ENCODE measurements at places on chromosomes 16 and 17.

DNA sequence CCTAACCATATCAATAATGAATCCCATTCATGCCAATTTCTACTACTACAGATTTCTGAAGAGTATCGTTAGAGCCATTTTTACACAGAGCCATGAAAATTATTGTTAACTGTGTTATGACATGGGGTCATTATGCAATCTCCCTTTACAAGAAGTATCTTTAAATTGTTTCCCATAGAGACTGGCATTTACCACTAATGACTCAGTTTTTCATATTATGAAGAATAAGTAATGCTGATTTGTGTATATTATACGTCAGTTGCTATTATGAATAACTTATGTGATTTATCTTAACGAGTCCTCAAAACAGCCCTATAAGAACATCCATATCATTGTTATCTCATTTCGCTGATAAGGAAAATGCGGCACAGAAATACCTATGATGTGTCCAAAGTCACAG lies 173.8 kb downstream of the KCNJ2 start:
- no peak for DNase-seq

- no peak for DNase-seq
Observed at GRCh38 chr17:19508577-19508867, 25.1 kb upstream of the SLC47A1 start.

DNA sequence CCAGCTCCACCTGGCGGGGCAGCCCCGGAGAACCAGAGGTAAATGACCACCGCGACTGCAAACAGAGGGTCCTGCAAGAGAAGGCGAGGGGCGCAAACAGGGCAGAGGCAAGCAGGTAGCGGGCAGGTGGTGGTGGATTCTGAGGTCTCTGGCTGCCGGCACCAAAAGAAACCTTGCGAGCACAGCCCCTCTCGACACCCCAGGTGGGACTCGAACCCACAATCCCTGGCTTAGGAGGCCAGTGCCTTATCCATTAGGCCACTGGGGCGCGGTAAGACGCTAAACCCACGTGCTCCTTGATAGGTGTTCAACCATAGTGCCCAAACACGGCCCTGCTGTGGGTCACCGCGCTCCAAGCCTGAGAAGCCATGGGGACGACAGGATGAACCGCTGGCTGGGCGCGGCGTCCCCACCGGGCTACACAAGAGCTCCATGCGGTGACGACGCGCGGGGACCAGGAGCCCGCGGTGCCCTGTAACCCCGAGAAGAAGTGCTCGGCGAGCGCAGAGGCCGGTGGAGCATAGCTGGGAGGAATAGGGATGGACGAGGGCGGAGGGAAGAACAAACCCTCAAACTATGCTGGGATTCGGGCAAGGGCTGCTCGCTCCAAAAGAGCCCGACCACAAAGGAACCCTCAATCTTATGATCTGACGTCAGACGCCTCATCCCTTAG lies 12.4 kb downstream of the ATP5PD start:
- peak; percentile 89 for DNase-seq

GRCh38 chr17:28550858-28551257 lies 1.6 kb downstream of the UNC119 start:
- DNase-seq, result no peak

DNA sequence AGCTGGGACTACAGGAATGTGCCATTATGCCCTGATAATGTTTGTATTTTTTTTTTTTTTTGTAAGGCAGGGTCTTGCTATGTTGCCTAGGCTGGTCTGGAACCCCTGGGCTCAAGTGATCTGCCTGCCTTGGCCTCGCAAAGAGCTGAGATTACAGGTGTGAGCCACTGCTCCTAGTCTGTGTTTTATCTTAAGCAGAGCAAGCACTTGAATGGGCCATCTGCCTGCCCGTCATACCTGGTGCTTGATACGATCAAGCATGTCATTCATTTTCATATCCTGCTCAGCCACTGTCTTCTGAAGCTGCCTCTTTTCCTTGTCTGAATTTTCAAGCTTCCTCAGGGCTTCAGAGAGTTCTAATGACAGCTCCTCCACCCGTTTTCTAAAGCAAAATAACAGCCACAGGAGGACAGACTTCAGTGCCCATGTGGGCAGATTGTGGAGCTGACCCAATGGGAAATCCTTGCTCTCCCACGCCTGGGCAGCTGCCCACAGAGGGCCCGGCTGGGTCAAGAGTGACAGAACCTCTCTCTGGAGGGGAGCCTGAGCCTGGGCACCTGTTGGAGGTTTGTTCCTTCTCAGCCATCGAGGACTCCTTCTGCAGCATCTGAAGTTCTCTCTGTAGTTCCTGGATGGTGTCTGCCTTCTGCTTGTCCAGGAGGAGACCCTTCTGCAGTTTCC lies 36.5 kb downstream of the DHX38 start:
- DNase-seq, result no peak

- no peak for DNase-seq
Observed at GRCh38 chr17:44661835-44662234, 5.6 kb downstream of the MEIOC start.

DNA sequence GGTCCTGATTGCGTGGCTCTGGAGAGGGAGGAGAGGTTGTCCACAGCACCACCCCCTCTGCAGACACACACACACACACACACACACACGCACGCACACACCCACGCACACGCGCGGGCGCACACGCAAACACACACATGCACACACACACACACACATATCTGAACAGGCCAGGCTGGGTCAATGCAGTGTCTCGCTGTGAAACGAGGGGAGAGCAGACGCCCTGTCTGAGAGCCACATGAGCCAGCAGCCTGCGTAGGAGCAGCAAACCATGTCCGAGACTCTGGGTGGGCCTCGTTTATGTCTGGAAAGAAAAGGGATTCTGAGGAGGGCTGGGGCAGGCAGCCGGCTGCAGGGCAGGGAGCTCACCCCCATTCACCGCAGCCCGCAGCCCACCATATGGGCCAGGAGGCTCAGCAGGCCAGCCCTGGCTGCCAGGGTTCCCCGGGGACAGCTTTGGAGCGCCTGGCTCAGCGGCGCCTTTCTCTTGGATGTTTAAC lies 93.3 kb upstream of the TNRC6C start:
- no peak for DNase-seq

GRCh38 chr17:37182786-37183465 lies 192.9 kb upstream of the C17orf78 start:
- DNase-seq, result no peak

DNA sequence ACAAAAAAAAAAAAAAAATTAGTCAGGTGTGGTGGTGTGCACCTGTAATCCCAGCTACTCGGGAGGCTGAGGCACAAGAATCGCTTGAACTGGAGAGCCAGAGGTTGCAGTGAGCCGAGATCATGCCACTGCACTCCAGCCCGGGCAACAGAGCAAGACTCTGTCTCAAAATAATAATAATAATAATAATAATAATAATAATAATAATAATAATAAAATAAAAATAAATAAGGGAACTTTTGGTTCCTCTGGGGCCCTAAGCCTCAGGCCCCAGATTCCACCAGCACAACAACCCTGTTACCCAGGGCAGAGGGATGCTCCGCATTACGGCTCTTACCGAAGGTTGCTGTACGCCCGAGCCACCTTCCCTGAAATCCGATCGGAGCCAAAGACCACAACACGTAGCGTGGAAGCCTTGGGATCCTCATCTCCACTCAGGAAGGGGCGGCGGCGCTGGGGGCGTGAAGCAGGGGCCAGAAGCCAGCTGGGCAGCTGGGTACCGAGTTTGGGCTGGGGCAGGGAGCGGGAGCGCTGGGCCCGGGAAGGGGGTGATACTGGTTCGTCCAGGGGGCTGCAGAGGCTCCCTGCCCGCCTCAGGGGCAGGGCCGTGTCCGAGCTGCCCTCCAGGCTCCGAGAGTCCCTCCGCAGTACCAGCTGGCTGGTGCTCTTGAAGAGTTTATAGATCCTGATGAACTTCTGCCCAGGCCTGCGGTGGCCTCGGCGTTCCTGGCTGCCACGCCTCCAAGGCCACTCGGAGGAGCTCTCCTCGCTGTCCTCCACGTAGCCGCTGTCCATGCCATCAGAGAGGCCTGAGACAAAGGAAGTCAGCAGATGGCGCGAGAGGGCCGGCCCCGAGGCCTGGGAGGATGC lies 20.6 kb upstream of the PIK3R6 start:
- no peak for DNase-seq

- no peak for DNase-seq
Observed at GRCh38 chr17:32484041-32484461, 2.7 kb upstream of the CDK5R1 start.

DNA sequence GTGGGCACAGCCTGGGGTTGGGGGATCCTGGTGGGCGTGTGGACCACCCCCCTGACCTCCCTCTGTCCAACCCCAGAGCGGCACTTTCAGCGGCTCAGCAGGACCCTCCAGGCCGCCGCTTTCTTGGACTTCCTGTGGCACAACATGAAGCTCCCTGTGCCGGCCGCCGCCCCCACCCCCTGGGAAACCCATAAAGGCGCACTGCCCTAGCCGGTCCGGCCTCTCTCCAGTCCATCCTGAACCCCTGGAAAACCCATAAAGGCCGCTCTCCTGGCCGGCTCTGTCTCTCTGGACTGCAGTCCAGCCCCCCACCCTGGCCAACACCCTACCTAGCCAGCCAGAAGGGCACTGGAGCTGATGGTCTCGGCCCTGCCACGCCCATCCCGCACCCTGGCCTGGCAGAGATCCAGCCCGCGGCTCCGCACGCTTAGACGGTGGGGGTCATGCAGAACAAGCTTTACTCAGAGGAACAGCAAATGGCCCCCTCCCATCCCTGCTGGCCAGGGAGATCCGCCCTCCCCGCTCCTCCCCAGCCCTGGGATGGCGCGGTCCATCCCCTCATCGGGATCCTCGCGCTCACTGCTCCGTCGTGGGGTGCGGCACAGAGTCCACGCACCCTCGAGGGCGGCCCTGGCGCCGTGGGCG lies 2.7 kb downstream of the NOXO1 start:
- DNase-seq, result no peak

DNA sequence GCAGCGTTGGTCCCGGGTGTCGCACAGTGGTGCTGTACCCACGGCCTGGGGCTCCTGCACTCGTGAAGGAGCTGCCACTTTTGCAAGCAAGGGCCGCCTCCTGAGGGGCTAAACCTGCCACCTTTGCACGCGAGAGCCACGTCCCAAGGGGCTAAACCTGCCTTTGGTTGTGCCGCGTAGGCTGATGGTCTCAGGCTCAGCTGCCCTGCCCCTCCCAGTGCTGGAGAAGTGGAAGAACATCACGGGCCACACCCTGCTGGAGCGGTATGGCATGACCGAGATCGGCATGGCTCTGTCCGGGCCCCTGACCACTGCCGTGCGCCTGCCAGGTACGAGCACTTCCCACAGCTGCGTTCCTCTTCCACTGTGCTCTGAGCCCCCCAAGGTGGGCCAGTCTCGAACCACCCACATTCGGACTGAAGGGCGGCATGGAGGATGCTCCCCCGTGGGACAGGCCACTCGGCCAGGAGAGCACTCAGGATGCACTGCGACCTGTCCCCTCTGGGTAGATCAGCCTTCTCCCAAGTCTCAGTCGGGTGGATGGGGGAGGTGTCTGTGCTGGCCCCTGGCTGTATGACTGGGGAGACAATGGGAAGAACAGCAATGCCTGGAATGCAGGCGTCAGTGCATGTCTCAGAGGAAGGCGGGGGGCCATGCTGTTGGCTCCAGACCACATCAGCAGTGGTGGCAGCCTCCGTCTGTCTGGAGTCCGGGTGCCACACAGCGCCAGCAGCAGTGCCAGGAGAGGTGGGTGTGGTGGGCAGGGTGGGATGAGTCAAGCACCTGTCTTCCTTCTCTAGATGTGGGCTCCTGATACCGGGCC lies 20.7 kb downstream of the ACSF3 start:
- peak; percentile 45 for DNase-seq

DNA sequence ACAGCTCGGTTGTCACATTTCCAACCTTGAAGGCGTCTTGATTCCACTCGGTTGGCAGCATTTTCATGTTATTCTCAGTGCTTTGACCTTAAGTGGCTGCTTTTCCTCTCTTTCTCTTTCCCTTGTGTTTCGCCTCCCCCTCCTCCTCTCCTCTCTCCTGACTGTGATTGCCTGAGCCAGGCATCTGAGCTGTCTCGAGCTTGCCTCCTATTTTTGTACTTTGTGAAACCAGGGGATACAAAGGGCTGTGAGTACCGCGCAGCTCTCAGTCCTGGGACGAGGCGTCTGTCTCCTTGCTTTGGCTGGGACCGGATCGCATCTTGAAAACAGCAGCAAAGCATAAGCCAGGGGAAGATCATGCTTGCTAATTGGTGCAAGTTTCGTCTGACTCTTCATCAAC lies 48.8 kb upstream of the SDK2 start:
- DNase-seq, result no peak

DNA sequence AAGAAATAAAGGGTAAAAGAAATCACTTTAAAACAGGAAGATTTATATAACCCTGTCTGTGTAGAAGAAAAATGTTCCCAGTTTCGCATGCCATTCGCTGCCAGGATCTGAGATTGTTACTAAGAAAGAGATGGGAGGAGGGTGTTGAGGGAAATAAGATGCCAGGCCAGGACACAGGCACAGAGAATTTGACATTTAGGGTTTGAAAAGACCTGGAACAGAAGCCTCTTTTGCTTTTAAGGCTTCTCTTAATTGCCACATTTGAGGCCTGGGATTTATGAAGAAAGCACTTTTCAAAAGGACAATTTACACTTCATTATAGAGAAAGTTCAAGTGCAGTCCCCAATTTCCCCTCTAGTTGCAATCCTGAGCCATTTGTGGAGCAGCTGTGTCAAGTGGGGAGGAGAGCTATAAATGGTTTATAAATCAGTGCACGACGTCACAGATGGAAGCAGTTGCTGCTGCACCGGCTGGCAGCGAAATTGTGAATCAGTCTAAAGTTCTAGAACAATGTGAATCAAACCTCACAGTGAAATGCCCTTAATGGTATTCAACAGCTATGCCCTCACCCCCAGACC lies 26.5 kb upstream of the C16orf87 start:
- no peak for DNase-seq

GRCh38 chr17:292016-292415 lies 60.6 kb downstream of the RPH3AL start:
- no peak for DNase-seq

DNA sequence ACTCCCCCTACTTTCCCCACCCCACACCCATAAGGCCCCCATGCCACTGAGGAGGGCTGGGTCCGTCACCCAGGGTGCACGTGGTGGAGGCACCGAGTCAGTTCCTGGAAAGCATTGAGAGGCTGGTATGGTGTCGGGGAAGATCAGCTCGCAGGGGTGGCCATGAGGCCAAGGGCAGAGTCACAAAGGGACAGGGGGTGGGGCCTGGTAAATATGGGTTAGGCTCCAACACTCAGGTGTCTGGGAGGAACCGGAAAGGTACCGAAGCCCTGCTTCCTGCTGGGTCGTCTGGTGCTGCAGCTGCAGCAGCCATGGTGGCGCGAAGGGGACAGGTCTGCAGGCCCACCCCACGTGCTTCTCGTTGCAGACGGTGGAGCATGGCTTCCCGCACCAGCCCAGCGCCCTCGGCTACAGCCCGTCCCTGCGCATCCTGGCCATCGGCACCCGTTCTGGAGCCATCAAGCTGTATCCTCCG lies 30.2 kb downstream of the LLGL2 start:
- no peak for DNase-seq

GRCh38 chr16:50102051-50102746 lies 36.4 kb downstream of the HEATR3 start:
- no peak for DNase-seq
